Fibroblast of lung (primary cell): ENCODE measurements at places on chromosomes 6 and 20. TPM values are rescaled to one million over a fixed set of nuclear protein-coding genes. Genes with fewer than 3 reads are reported as not detected.

CYP21A2 gene
- polyA plus RNA-seq: not detected in 2 replicates

USP49 gene
- 1.0 and 1.5 TPM in 2 replicates for polyA plus RNA-seq

CLIC5 gene
- polyA plus RNA-seq: 0.03 TPM in 1 of 2 replicates, not detected in the other

PTPRT gene
- polyA plus RNA-seq: not detected in 2 replicates

C6orf62 gene
- polyA plus RNA-seq: 120 and 147 TPM in 2 replicates

CST3 gene
- polyA plus RNA-seq: 136 and 180 TPM in 2 replicates

OR2J1 gene
- not detected in 2 replicates for polyA plus RNA-seq

ARG1 gene
- polyA plus RNA-seq: not detected in 2 replicates

TXLNB gene
- 0.15 and 0.36 TPM in 2 replicates for polyA plus RNA-seq

ANKRD66 gene
- polyA plus RNA-seq: not detected in 2 replicates

HLA-DQB2 gene
- polyA plus RNA-seq: not detected in 2 replicates

TPMT gene
- 20.2 and 30.5 TPM in 2 replicates for polyA plus RNA-seq
